ENCODE measurements at places on chromosomes 7 and 10. TPM values are rescaled to one million over a fixed set of nuclear protein-coding genes. Genes with fewer than 3 reads are reported as not detected.
A peak's percentile ranks its signal among the peaks of the same experiment; 100 is the strongest.

GRCh38 chr7:117308891-117309290 lies 14.0 kb downstream of the WNT2 start:
- no peaks in the 10 kb centered on the region for H3K36me3 ChIP-seq
- peak; percentile 30 for DNase-seq
- no peak overlapping the region for H3K4me3 ChIP-seq
- H3K27me3 ChIP-seq = peaks cover 7% of the 10 kb centered on the region
- no peaks in the 10 kb centered on the region for H3K4me1 ChIP-seq

Gene CPA2
- 0.14 TPM for total RNA-seq

Gene ATP6V0A4
- not detected for total RNA-seq

Gene PLAC9
- not detected for total RNA-seq

Gene RPEL1
- total RNA-seq = not detected

DNA sequence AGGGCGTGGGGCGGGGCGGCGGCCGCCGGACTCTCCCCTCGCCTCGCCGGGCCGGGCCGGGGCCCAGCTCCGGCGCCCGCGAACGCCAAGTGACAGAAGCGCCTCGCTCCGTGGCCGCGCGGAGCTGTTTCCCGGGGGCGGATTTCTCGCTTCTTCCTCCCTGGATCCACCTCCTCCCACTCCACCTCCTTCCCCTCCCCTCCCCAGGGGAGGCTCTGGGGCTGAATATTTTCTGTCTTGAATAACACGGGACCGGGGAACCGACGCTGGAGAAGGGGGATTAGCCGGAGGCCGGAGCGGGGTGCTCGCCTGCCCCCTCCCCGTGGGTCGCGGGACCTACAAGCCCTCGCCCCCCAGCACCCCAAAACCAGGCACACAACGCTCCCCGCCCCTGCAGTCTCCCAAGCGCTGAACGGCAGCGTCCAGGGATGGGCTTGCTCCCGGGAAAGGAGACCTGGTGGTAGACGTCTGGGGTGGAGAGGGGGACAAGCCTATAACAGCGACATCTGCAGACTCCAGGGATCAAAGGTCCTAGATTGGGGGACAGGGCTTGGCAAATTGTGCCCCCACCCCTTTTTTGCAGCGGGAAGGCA lies at the start of gene ARHGAP21:
ARHGAP21 (minus strand) TSS at position 100 of the 593 bp plus-strand sequence. CDS start 1,988 bp downstream, outside the sequence.
- H3K27me3 ChIP-seq = no peaks in the 10 kb centered on the region
- H3K4me3 ChIP-seq = peak within 1 kb of the TSS; percentile 93
- peaks cover 30% of the 10 kb centered on the region for H3K4me1 ChIP-seq
- H3K27ac ChIP-seq = peak within 1 kb of the TSS; percentile 96
- DNase-seq = peak; percentile 86

- peak overlapping the region; percentile 92 for H3K27ac ChIP-seq
- DNase-seq = peak; percentile 66
- peaks cover 17% of the 10 kb centered on the region for H3K4me1 ChIP-seq
- H3K4me3 ChIP-seq = peak overlapping the region; percentile 48
- H3K36me3 ChIP-seq = peaks cover 7% of the 10 kb centered on the region
- no peaks in the 10 kb centered on the region for H3K27me3 ChIP-seq
Observed at GRCh38 chr10:30986053-30986555, 45.6 kb downstream of the ZNF438 start.

DNA sequence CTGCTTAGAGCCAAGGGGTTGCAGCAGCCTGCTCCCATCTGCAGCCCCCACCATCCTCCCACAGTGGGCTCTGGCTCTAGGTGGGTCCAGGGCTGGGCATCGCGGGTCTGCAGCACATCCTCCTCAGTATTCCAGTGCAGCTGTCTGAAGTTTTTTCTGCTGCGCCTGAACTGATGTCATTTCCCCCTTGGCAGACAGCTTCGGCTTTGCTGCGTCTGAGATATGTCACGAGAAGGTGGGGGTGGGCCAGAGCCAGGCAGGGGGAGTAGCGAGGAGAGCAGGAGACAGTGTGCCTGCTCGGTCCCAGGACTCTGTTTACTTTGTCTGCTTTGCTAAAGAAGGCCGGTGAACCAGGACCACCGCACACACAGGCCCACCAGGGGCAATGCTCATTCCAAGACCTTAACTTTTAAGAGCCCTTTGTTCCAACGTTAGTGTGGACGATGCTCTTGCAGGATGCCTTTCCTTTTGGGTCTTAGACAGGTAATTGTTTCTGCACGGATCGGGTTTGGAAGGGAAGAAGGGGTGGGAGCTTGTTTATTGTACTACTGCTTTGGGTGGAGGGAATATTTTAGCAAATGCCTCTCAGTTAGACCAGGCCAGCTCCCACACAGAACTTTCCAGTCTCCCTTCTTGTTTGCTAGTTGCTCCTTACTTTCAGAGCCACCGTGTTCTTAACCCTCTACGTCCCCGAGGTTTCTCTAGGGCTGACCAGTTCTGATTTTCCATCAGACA lies 32.4 kb downstream of the WBP1L start:
- no peaks in the 10 kb centered on the region for H3K27me3 ChIP-seq
- peak overlapping the region; percentile 52 for H3K27ac ChIP-seq
- H3K36me3 ChIP-seq = peaks cover 16% of the 10 kb centered on the region
- H3K4me1 ChIP-seq = peaks cover 40% of the 10 kb centered on the region

- H3K4me1 ChIP-seq = peaks cover 3% of the 10 kb centered on the region
- H3K27ac ChIP-seq = no peak overlapping the region
- H3K4me3 ChIP-seq = no peak overlapping the region
- no peaks in the 10 kb centered on the region for H3K36me3 ChIP-seq
- peaks cover 14% of the 10 kb centered on the region for H3K27me3 ChIP-seq
- no peak for DNase-seq
Observed at GRCh38 chr7:140078392-140078791, 15.6 kb upstream of the PARP12 start.

GRCh38 chr7:15439853-15440252 lies 122.0 kb downstream of the AGMO start:
- H3K4me1 ChIP-seq = no peaks in the 10 kb centered on the region
- H3K27ac ChIP-seq = no peak overlapping the region
- no peaks in the 10 kb centered on the region for H3K36me3 ChIP-seq
- no peaks in the 10 kb centered on the region for H3K27me3 ChIP-seq
- DNase-seq = no peak

GRCh38 chr7:1358376-1359050 lies 100.8 kb downstream of the MICALL2 start:
- no peaks in the 10 kb centered on the region for H3K36me3 ChIP-seq
- no peaks in the 10 kb centered on the region for H3K27me3 ChIP-seq
- H3K4me1 ChIP-seq = no peaks in the 10 kb centered on the region

DNA sequence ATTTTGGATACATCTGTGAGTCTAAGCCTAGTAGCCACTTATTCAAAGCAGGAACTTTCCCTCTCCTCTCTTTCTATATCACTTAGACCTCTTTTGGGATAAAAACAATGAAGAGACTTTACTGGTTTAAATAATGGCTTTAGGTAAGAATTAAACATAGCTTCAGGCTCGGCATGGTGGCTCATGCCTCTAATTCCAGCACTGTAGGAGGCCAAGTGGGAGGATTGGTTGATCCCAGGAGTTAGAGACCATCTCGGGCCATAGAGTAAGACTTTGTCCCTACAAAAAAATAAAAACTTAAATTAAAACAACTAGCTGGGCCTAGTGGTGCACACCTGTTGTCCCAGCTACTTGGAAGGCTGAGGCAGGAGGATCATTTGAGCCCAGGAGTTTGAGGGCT lies 304.3 kb downstream of the THSD7A start:
- H3K4me3 ChIP-seq = no peak overlapping the region
- H3K36me3 ChIP-seq = no peaks in the 10 kb centered on the region
- H3K4me1 ChIP-seq = no peaks in the 10 kb centered on the region
- no peaks in the 10 kb centered on the region for H3K27me3 ChIP-seq
- DNase-seq = no peak
- no peak overlapping the region for H3K27ac ChIP-seq

Measured in activated CD4-positive, alpha-beta T cell treated with anti-CD3 and anti-CD28 coated beads, Interleukin-2, amount 10 ng/mL, durations not matched to agents 24 days and 14 days (primary cell).